A549 treated with CpdA at 1 μM for 4 hours (cell line): ENCODE measurements at places on chromosomes 11 and 22. TPM values are rescaled to one million over a fixed set of nuclear protein-coding genes. Genes with fewer than 3 reads are reported as not detected.

Gene MS4A7
- total RNA-seq: not detected in 5 replicates

Gene CYP2D6
- total RNA-seq: 0.30 to 0.81 TPM (median 0.54 TPM) in 5 replicates

Gene DDX25
- 0.02 to 0.05 TPM in 2 of 5 replicates, not detected in the others for total RNA-seq

Gene TP53I11
- 38.5 to 50.6 TPM (median 42.9 TPM) in 5 replicates for total RNA-seq

Gene BCO2
- 0.79 to 1.3 TPM (median 0.95 TPM) in 5 replicates for total RNA-seq

Gene NXPE4
- total RNA-seq: not detected in 5 replicates

Gene SPDYC
- not detected in 5 replicates for total RNA-seq

Gene RIMBP3C
- 0.10 to 0.26 TPM (median 0.24 TPM) in 5 replicates for total RNA-seq

Gene CREB3L1
- 4.5 to 5.8 TPM (median 5.7 TPM) in 5 replicates for total RNA-seq

Gene HYLS1
- total RNA-seq: 15.8 to 17.6 TPM (median 16.2 TPM) in 5 replicates

Gene XNDC1N
- 2.8 to 5.9 TPM (median 3.9 TPM) in 5 replicates for total RNA-seq

Gene TBX10
- not detected in 5 replicates for total RNA-seq

Gene TEX54
- total RNA-seq: not detected in 5 replicates

Gene FXYD2
- total RNA-seq: 11.8 to 22.6 TPM (median 16.9 TPM) in 5 replicates

Gene CALCA
- 0.03 TPM in 1 of 5 replicates, not detected in the others for total RNA-seq

Gene RTN4RL2
- 72.6 to 128 TPM (median 115 TPM) in 5 replicates for total RNA-seq

Gene PAX6
- 1.2 to 3.3 TPM (median 1.7 TPM) in 5 replicates for total RNA-seq

Gene OR52I1
- not detected in 5 replicates for total RNA-seq

Gene SEC14L6
- total RNA-seq: not detected in 5 replicates

Gene SLC16A8
- total RNA-seq: not detected in 5 replicates

Gene KRTAP5-7
- total RNA-seq: not detected in 5 replicates

Gene PHLDB1
- 9.0 to 11.4 TPM (median 10.1 TPM) in 5 replicates for total RNA-seq

Gene ACRV1
- total RNA-seq: not detected in 5 replicates

Gene GLYATL1
- total RNA-seq: 0.19 to 0.28 TPM in 2 of 5 replicates, not detected in the others
